ENCODE measurements at places on chromosomes 2 and 18. TPM values are rescaled to one million over a fixed set of nuclear protein-coding genes. Genes with fewer than 3 reads are reported as not detected.

DNA sequence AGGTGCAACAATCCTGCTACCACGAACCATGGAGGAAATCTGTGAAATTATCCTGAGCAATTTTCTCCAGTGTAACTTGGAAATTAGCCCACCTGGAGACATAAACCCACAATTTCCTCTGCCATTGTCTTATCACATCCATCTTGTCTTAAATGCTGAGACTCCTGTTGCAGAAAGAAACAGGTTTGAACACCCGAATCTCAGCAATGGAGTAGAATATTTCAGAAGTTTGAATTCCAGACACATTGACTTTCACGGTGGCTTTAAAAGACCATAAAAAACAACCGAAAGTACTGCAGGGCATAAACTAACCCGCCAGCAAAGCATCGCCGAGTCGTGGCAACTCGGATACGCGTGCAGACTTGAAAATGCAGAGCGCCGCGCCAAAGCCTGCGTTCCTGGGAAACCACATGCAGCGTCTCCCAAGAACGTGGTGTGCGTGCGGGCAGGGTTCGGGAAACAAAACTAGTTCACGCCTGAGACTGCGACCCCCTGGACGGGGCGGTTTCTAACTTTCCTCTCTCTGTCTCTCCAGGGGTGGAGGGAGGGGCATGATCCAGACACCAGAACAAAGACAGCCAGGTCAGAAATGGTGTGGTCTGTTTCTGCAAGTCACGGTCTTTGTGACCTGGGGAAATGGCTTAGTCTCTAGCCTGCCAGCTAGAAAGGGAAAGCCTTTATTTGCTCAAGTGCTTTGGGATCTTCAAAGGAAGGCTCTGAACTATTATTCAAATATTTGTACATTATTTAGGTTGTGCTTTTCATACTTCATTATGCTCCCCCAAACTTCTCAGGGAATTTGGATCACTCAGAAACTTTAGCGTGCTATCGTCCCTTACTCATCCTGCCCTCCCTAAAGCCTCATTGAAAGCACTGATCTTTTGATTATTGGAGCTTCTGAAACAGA lies 26.9 kb upstream of the KCTD1 start:
- peak; percentile 20 for DNase-seq

DNA sequence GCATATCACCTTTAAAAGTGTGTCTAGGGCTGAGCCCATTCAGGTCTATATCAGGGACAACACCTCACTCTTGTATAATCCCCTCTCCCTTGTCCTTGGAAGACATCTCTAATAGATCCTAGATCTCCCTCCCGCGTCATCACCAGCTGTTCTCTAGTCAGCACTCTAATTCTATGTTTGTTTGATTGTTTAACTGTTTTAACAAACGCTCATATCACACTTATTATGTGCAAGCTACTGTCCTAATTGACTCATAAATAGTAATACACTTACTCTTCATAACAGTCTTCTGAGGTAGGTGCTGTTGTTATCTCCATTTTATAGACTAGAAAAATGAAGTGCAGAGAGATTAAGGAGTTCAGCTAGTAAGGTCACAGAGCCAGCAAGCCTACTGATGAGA lies 1.6 kb upstream of the ERMN start:
- no peak for DNase-seq

DNA sequence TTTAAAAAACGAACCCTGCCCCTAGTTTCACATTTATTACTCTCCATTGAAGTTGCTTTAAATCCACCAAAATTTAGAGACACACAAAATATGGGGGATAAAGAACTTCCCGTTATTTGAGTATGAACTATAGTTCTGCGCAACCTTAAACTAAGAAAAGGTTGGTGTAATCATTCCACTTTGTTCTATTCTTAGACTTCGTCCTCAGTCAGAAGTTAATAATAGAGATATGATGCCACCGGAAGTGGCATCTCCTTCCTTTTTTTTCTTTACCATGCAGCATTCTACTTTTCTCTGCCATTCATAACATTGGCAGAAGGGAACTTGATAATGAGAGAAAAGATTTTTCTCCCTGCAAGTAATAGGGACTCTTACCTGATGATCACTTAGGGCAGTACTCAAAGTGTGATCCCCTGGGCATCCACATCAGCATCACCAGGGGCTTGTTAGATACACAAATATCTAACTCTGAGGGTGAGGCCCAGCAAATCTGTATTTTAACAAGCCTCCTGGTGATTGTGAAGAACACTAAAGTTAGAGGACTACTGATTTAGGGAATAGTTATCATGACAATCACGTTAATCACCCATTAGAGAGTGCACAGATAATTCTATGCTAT lies 147.7 kb upstream of the DTNA start:
- no peak for DNase-seq

- no peak for DNase-seq
Observed at GRCh38 chr2:219071131-219071816, 10.6 kb upstream of the IHH start.

DNA sequence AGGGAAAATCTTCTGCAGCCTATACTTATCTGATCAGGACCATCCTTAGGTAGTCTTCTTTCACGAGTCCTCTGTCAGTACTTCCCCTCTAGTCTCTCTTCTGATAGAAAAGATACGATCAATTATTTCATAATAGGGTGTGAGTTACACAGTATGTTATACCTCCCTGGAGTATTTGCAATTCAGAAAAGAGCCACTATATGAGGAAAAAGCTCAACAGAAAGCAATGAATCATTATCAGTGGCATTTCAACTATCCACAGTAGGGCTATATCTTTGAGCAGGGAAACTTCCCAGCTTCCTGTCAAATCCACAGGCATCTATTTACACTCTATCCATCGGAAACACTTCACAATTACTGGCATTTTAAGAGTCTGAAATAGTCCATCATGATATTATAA lies 105.3 kb upstream of the ACVR2A start:
- DNase-seq: no peak

GRCh38 chr18:60277855-60278480 lies 94.6 kb downstream of the MC4R start:
- no peak for DNase-seq

GRCh38 chr18:75464356-75464755 lies 36.9 kb upstream of the SMIM21 start:
- no peak for DNase-seq

Gene DAPL1
- not detected for total RNA-seq
